ENCODE measurements at places on chromosomes 5 and 9.

GRCh38 chr9:21933281-21933680 is 60.9 kb downstream of the CDKN2A start:
- DNase-seq: no peak

DNA sequence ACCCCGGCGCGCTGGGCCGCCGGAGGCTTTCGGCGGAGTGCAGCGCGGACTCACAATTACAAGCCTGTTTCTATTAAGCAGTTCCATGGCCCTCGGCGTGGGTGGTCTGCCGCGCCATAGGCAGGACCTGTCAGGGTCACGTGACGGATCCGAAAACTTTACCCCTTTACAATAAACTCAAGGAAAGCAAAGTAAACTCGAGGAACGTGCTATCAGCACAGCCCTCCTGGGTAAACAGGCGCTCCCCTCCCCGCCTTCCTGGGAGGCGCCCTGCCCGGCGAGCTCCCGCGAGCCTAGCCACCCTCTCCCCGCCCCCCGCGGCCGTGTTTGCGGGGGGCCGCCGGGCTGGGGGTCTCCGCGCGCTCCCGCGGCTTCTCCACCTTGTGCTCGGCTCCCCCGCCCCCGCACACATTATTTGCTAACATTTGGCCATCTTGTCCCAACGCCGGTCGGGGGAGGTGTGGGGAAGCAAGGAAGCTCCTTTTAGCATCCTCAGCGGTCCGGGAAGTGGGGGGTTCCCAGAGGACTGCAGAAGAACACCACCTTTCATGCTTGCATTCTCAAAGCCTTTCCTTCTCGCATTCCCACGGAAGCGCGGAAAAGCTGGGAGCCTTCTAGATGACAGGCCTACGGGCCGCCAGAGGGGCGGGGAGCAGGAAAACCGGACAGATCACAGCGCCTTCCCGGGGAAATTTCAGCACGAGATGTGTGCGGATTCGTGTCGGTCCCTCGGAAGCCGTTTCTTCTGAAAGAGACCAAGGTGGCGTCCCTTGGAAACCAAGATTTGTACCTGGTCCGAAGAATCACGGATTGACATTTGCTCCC is at the start of gene PTCH1:
PTCH1 (minus strand) TSS at position 238 of the 825 bp plus-strand sequence.
- DNase-seq: no peak

GRCh38 chr9:92393686-92394085 is 10.7 kb downstream of the OGN start:
- DNase-seq: no peak

- no peak for DNase-seq
Measured at GRCh38 chr5:164475339-164475977, 970.0 kb downstream of the MAT2B start.

- no peak for DNase-seq
Measured at GRCh38 chr9:74463825-74464224, 33.3 kb upstream of the RORB start.

DNA sequence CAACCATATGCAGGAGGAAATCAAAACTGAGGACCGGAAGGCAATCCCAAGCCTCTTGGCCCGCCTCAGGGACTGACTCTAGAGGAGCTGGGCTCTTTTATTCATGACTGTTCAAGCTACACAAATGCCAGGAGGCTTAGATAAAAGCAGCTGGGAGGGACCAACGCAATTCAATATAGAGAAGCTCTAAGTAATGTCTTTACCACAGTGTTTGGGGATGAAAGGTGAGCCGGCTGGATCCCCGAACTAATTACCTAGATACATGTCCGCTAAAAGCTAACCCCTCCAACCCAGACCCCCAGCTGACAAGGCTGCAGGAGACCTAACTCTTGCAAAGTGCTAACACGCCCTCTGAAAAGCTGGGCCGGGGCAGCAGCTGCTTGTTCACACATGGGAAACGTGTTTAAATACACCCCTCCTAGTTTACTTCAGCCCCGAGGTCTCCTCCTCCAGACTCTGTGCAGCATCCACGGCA is 67.5 kb downstream of the TLE1 start:
- no peak for DNase-seq

DNA sequence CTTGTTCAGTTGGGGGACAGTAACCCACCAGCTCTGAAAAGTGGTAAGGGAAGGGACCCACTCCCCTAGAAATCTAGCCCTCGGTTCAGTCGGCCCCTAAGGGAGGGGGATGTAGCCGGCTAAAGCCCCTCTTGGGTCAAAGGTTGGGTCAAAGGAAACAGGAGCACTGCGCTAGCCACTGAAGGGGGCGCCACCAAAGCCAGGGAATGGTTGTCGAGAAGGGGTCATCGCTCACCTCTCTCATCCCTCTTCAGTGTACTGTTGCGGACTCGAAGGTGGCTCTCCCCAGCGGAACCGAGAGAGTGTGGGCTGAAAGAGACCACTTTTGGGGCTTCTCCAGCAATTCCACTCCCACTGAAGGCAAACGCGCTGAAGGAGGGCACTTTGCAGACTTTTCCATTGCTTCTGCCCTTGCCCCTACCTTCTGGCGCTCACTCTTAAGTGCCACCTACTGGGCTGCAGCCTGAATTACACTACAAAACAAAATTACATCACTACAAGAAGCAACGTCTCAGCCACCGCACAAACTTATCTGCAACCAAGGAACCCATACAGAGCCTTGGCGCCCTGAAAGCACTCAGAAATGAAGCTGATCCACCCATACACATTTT is 396.9 kb downstream of the PDE4D start:
- no peak for DNase-seq

DNA sequence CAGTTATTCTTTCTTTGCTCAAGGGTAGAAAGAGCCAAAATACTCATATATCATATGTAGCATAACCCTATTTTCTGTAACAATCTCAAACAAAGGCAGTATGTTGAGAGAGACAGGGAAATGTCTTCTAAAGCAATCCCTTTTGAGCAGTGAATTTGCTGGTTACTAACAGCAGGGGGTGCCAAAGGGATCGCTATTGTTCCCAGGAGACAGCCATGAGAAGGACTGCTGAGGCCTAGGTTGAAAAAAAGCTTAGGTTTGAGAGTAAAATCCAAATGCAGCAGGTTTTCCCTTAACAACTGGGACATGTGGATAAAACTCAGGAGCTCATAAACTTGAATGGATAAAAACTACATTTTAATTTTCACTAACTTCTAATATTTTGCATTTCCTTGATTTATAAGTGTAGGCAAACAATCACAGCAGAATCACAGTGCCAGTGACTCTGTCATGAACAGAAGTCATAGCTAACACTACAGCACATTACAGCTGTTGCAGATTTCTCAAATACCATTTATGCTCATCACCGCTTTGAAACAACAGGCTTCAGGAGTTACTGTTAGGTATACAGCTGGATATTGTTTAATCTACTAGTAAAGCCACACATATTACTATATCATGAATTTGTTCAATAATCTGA is 148.4 kb downstream of the MAPKAP1 start:
- DNase-seq: no peak

- DNase-seq: no peak
Measured at GRCh38 chr5:126695091-126695490, 81.8 kb upstream of the LMNB1 start.

- DNase-seq: no peak
Measured at GRCh38 chr9:125959951-125960619, 212.9 kb downstream of the PBX3 start.

- no peak for DNase-seq
Measured at GRCh38 chr5:33306758-33307157, 134.0 kb upstream of the TARS1 start.

DNA sequence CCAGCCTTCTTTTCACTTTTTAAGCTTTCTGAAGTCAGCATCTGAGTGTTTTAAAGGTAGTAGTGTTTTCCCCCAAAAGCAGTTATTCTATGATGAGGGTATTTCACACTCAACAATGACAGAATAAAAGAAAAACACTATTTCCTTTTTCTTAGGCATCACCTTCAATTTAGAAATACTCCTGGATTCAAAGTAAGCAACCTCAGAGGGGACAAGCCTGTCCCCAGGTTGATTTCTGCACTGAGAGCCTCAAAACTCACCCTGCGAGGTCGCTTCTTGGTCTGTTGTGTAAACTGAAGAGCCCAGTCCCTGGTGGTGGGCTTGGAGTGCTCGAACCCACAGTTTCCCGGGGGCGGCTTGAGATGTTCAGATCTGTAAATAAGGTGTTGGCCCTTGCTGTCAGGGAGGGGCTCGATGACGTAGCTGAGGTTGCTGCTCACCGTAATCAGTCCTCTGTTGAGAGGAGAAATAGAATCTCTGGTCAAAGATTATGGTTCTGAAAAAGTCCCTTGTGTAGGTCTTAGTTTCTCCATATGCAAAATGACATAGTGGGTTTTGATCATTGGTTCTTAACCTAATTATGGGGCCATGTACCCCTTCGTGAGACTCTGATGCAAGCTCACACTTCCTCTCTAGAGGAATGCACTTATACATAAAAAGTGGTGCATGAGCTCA is 55.9 kb downstream of the ADAM19 start:
- DNase-seq: no peak

DNA sequence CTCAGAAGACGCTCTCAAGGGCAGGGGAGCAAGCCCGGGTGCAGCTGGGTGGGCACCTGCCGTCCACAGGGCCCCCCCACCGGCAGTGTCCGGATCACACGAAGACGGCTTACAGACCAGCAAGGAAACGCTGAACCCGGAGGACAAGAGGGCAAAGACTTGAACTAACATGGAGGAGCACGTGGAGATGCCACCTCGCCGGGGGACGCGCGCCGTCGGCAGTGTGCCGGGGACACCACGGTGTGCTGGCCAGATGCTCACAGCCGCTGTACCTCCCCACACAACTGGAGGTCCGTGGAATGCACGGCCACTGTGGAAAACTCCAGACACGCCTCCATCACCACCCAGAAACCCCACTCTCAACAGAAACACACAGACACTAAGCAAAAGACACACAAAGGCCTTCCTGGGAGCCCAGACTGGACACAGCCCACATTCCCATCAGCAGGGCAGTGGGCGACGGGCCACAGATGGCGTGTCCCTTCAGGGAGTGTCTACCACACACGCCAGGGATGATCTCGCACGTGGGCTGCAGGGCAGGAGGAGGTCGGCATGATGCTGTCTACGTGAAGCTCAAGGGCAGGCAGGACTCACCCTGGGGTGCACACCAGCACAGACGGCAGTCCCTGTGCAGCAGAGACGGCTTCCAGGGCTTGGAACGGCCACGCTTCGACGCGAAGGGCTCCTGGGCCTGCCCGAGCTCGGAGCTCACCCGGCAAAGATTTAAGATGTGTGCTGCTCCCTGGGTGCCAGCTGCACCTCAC is 8.6 kb upstream of the SLC12A7 start:
- no peak for DNase-seq

DNA sequence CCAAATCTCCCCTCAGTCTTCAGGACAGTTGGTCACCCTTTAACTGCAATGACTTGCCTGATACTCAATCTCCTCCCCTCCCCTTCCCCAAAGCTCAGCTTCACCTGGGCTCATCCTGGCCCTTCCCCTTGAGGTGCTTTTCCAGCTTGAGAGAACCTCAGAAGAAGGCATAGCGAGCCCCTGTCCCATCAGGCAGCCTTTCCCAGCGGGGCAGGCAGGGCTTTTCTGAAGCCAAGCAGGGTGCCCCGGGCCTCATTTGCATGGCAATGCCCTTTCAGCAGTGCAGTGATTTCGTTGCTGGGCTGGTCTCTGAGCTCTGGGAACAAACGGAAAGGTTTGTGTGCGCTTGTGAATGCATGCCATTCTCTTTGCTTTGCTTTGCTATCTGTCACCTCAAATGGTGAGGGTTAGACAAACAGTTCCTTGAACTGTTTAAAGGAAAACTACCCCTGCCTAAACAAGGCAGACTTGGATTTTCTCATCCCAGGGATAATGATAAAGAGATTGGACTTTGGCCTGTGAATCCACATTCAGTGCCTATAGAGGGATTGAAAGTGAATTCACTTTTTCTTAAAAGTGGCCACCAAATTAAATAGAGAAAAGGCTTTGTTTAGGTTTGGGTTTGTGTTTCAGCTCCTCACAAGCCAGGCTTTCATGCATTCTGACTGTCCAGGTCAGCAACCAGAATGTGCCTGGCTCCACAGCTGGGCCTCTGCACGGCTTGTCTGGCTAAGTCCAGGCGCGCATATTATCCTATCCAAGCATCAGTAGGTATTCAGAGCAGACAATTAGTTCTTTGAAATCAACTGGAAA is 165.3 kb downstream of the ZNF608 start:
- DNase-seq: no peak

DNA sequence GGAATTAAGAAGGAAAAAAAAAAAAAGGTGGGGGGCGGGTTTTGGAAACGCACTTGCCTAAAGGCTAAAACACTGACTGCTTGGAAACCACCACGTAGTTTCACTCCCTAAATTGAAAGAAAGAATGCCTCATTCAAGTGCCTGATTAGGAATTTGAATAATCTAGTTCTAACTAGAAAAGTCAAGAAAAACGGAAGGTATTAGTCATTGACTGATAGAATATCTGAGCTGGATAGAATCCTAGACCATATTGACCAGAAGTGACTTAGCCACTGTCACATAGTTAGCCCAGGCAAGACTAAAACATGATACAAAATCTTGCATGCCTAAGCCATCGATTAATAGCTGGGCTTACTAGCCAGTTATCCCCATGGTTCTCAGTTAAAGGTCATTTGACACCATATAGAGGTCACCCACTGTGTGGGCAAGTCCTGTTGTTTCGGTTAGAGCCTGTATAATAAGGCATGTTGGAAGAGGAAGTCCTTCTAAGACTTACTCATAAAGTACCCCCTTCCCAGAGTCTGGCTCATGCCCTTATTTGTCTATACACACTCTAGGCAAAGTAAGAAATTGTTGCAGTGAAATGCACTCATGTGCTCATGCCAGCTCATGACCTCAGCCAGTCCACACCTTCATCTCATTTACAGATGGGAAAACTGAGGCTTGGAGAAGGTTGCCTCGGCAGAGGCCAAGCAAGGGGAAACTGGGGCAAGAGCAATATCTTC is 40.2 kb downstream of the SH3RF2 start:
- DNase-seq: no peak

GRCh38 chr9:123555646-123556045 is 199.6 kb downstream of the CRB2 start:
- no peak for DNase-seq

DNA sequence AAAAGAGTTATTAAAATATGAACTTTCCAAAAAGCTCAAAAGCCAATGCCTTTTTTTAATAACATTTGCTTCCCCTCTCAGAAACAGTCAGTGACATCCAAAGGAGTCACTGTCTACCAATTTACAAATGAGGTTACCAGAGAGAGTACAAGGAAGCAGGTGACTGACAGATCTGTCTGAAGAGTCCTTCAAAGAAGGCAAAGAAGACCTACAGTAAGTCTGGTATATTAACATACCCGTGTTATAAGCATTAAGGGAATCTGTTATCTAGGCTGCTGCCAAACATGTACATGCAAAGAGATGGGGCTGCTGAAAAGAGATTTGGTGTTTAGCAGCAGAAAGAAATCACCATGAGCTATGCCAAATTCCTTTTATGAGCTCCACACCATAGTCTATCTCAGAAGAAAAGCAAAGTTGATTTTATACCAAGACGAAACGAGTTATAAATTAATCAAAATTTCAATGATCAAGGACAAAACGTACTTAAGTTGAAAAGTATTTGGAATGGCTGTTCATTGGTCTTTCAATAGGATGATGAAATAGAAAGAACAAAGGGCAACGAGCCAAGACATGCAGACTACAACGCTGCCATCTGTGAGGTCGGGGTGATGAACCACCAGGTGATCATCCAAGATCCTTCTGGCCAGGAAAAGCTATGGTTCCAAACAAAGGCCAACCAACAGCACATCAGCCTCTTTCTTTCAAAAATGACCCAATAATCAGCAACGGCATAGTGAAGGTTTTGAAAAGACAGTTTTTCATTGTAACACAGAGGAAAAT is 8.1 kb downstream of the PRELID2 start:
- no peak for DNase-seq

GRCh38 chr5:138724470-138725146 is 28.6 kb upstream of the CTNNA1 start:
- DNase-seq: no peak

- no peak for DNase-seq
Measured at GRCh38 chr9:134303601-134304000, 22.7 kb upstream of the RXRA start.

- DNase-seq: no peak
Measured at GRCh38 chr5:133393776-133394476, 218.4 kb downstream of the FSTL4 start.

Data from activated CD8-positive, alpha-beta memory T cell treated with anti-CD3 and anti-CD28 coated beads for 1 hour (primary cell).